ENCODE measurements at places on chromosomes 13 and 19.

- no peak for DNase-seq
These were observed 5.3 kb downstream of the SPPL2B start for GRCh38 chr19:2333807-2334211.

- no peak for DNase-seq
These were observed 15.5 kb downstream of the CEACAM1 start for GRCh38 chr19:42512743-42513304.

DNA sequence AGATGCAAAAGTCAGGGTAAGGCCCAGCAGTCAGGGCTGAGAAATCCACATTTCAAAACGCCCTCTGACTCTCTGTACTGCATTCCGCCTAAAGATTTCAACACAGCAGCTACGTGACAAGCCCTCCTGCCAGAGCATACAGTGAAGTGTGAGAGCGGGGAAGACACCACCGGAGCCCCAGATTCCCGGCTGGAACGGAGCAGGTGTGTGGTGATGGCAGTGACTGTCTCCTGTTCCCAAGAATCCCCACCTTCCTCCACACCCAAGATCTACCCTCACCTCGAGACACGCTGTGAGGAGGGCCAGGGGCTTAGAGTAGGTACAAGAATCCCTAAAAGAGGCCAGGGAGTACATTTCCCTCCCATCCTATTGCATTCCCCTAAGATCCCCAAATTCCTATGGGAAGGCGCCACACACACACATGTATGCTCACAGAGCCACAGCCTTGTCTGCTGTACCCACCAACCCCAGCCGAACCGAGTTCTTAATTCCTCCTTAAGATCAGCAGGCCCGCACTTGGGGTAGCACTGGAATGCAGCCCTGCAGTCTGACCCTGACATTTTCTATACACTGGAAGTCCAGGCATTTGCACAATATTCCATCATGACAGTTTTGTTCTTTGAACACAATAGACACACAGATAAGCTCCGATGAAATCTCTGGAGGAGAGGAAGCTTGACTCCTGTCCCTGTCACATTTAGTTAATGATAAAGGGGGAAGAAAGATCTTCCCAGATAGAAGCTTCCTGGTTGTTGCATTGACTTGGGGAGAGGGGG lies 102.9 kb downstream of the FOXO1 start:
- DNase-seq = no peak

DNA sequence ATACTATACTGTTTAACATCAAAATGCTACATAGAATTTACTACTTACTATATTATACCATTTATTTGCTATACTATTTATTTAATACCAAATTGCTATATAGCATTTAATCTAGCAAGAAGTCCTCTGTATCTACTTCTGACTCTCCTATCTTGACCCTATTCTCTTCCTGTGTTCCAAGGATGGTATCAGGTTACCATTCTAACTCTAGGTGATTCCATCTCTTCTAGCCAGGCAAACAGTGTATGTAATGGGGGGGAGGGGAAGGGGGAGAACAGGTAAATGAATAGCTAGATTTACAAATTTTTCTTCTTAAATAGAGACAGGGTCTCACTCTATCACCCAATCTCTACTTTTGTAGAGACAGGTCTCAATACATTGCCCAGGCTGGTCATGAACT lies 200.3 kb downstream of the DIAPH3 start:
- DNase-seq = no peak

- no peak for DNase-seq
These were observed 26.8 kb downstream of the CLDN10 start for GRCh38 chr13:95579303-95579702.

- no peak for DNase-seq
These were observed 7.9 kb upstream of the ZNF626 start for GRCh38 chr19:20669263-20669662.
